ENCODE measurements at places on chromosomes 7 and 10.

DNA sequence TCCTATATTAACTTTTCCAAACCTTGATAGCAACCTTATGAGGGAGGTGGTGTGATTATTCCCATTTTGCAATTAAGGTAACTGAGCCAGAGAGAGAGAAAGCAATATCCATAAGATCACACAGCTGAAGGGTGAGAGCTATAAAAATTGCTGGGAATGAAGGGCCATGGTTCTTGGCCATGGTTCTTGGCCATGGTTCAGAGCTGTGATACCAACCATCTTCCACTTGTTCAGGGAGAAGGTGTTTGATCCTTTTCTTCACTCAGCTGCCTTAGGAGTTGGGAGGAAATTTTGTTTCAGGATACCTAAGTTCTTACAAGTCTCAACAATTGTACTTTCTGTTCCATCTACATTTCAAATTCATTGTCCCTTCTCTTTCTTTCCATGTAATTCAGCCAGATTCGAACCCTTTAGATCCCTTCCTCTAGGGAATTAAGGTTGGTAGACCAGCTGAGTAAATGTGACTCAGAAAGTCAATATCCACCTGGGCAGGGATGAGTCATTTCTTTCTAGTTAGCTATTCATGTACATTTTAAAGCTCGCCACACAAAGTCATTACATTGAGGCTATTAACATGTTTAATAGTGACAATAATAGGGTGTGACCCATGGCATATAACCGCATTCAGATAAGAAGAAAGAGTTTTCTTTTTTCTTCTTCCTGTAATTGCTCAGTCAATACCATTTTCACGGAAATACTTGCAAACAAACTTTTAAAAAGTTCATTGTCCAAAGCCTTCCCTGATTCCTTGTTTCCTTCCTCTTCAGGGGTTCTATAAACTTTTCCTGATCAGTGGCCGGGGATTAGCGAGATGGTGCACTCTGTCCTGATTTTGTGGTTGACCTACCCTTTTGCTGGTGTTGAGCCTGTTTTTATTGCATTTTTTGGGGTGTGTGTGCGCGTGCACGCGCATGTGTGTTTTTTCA is 143.4 kb downstream of the TCF7L2 start:
- no peak for DNase-seq

DNA sequence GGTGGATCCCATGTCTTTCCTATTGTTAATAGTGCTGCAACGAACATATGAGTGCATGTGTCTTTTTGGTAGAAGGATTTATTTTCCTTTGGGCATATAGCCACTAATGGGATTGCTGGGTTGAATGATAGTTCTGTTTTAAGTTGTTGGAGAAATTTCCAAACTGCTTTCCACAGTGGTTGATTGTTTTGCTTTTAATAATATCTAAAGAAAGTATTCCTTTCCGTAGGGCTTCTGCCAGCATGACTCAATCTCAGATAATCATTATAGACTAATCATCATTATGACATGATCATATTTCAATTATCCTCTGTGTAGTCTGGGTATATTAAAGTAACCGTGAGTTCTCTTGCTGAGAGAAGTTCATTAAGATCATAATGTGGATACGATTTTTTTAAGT is 110.2 kb upstream of the KMT2E start:
- DNase-seq = no peak

DNA sequence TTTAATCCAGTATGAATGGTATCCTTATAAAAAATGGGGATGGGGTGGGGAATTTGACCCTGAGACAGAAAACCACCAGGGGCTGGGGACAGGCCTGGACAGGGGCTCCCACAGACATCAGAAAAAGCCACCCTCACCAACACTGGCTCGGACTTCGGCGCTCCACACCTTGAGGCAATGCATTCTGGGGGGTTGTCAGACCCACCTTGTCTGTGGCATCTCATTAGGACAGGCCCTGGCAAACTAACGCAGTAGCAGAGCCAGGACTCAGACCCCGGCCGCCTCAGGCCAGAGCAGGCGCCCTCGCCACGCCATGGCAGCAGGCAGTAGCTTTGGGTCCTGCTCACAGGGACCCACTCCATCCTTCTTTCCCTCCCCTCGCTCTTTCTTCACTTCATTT is 160.1 kb downstream of the CCDC3 start:
- no peak for DNase-seq

- DNase-seq = no peak
These were observed 75.9 kb upstream of the NEUROD6 start for GRCh38 chr7:31416381-31416870.

- peak; percentile 72 for DNase-seq
These were observed 13.7 kb upstream of the KBTBD2 start for GRCh38 chr7:32905175-32905662.

GRCh38 chr10:88984525-88984924 is 6.1 kb upstream of the FAS start:
- no peak for DNase-seq

DNA sequence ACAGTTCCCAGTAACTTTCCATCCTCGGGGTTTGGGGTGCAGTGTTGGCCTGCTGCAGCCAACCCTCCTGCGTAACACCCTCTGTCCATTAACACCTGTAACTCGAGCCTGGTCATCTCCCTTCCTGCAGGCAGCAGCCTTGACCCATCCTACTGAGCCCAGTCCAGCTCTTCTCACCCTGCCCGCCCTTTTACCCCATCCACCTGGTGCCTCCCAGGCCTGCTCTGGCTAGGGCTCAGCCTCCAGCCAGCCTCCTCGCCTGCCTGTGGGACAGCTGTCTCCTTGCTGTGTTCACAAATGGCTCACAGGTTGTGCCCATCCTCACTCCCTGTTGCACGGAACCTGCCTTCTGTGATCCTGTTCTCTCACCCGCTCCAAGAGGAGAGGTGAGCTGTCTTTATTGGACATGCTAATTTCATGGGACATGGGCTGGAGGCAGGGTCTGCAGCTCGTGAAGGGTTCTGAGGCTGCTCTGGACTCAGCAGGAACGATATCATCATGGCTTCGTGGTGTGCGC is 277.2 kb upstream of the TCERG1L start:
- DNase-seq = no peak

DNA sequence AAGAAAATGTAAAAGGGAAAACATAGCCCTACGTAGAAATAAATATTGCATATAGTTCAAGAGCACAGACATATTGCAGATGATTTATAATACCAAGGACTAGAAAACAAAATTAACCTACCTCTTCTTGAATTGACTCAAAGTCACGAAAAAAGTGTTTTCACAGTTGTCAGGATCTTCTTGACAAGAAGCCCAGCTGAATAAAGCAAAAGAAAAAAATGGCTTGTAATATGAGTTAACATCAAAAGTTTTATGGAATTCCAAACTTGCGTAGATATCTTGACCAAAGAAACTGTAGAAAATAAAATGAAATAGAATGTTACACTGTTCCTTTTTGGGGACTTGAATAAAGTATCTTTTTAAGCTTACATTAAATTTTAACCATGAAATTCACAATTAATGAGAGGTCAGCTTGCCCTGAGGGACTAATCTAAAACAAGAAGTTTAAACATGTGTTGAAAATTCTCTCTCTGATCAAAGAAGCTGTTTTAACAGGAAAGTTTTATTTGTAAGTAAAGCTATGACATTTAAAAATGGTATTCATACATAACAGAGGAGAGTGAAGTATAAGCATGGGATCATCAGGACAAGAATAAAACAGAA is 133.1 kb upstream of the SEMA3C start:
- no peak for DNase-seq

DNA sequence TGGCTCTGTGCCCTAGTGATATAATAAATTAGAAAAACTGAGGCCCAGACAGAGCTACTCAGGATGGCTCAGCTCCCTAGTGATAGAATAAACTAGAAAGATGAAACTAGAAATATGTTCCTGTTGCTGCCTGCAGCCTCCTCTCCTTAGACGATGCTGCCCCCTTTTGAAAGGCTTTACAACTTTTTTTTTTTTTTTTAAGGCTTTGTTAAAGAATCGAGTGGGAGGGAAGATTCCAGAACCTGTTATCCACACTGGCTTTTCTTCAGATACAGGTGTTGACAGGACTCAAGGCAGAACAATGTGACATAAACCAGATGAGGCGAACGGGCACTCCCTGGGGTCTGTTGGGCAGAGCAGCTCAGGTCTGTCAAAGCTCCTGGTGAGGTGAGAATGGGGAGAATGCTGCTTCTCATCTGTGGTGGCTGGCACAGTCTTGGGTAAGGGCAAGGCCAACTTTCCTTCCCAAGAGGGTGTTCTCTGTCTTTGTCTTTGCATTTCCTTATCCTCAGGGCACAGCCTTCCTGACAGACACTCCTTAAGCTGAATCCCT is 175.1 kb downstream of the COBL start:
- peak; percentile 56 for DNase-seq

GRCh38 chr10:91610444-91610843 is 22.4 kb downstream of the PPP1R3C start:
- DNase-seq = no peak

DNA sequence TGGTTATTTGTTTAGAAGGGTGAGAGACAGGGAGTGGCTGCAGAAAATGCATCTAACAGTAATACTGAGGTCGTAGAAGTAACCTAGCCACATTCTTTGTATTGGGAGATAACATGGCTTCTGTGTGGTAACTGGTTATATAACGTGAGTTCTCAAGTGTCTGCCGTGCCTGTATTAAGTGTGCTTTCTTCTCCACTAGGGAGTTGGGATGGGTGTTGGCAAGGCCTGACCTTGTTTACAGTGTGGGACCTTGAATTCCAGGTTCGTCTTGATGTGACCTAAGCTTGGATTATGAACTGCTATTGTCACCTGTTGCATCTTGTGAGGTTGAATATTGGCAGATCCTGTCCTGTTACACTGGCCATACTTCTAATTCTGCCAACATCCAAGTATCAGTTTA is 145.3 kb upstream of the NAMPT start:
- no peak for DNase-seq

DNA sequence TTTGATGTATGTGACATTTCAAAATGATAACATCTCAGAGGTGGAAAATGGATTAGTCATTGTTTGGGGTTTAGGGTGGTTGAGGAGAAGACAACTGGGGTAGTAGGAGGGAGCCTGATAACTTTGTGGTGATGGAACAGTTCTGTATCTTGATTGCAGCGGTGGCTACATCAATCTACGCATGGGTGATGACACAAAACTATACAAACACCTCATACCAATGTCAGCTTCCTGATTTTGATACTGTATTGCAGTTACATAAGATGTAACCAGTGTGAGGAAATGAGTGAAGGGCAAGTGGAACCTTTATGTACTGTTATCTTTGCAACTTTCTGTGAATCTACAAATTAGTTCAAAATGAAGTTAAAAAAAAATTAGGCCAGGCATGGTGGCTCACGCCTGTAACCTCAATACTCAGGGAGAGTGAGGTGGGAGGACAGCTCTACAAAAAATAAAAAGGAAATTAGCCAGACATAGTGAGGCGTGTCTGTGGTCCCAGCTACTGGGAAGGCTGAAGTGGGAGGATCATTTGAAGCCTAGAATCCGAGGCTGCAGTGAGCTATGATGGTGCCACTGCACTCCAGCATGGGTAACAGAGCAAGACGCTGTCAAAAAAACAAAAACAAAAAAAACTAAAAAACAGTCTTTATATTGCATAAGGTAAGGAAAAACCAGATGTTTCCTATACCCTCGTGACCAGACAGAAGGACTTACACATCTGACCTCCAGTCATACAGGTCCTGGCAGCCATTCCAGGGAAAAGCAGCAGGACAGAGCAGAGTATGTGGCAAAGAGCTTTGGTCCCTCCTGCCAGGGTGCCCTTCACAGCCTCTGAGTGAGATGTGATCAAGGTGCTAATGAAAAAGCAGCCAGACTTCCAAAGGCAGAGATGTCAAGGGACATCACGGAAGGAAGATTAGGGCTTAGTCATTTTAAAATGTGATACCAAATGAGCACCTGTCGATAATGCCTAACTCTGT is 50.8 kb downstream of the CYTH3 start:
- peak; percentile 81 for DNase-seq

DNA sequence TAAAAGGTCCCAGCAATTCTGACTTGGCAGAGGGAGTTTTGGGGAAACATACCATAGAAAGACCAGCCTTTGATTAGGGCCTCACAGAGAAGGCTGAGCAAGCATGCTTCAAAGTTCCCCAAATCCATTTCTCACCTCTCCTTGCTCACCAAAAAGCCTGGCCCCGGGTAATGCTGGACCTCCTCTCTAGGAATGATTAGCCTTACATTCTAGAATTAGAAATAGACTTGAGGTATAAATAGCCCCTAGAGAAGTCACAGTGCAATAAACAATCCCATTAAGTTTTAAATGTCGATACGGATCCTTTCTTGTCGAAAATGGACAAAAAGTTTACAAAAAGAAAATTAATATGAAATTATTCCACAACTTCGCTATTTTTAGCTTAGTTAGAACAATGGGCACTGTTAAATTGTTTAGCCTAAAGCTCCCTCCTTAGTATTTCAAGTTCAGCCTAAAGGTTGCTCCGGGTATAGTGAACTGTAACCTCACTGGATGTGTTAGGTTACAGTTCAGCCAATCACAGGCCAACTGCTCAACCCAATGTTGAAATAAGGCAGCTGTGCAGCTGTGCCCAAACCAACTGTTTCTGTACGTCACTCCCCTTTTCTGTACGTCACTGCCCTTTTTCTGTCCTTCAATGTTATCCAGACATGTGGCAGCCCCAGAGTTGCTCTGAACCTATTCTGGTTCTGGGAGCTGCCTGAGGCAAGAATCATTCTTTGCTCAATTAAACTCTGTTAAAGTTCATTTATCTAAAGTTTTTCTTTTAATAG is 7.9 kb upstream of the GSDME start:
- DNase-seq = peak; percentile 46

DNA sequence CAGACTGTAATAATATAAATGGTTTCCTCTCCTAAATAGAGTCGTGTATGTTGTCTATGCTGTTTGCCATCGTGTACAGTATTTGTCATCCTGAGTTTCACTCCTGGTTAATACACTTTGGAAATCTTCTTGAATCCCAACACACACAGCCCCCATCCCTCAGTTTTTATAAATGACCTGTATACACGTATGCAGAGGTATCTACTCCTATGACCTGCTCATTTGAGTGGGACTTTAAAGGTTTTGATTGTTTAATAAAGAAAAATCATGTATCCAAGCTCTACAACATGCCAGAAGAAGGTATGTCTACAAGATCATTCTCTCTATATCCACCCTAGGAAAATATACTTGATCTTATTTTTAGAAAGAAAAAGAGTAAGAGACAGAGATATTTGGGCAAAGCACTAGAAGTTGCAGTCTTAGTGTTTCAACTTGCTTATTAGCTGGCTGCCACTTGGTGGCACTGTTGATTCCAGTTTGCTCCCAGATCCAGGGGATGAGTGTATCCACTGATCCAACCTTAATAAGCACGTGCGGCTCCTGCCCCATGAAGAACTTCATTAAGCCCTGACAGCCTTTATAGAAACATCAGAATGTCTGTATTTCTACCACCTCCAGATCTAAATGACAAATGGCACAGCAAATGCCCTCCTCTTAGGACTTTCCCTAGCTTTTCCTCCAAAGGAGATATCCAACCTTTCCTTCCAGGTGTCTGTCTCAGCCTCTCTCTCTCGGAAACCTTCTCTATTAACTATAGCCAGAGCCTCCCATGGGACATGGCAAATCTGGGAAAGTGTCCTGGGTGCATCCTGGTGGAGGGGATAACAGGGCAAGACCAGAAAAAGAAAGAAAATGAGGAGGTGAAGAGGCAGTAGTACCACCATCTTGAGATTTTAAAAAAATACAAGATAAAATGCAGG is 181.6 kb upstream of the NEBL start:
- peak; percentile 40 for DNase-seq

GRCh38 chr7:22548313-22548712 is 48.3 kb upstream of the STEAP1B start:
- no peak for DNase-seq

GRCh38 chr10:80414142-80414895 is 6.0 kb downstream of the PRXL2A start:
- no peak for DNase-seq

- peak; percentile 91 for DNase-seq
These were observed 22.0 kb downstream of the ITGB8 start for GRCh38 chr7:20352573-20353306.

- DNase-seq = no peak
These were observed 264.9 kb downstream of the SKIDA1 start for GRCh38 chr10:21260506-21261149.

Data from suppressor macrophage treated with lipopolysaccharide for 4 hours (primary cell).